ENCODE measurements at places on chromosomes 2 and 18.

- DNase-seq, result no peak
Observed at GRCh38 chr2:202605174-202605573, 29.6 kb upstream of the FAM117B start.

DNA sequence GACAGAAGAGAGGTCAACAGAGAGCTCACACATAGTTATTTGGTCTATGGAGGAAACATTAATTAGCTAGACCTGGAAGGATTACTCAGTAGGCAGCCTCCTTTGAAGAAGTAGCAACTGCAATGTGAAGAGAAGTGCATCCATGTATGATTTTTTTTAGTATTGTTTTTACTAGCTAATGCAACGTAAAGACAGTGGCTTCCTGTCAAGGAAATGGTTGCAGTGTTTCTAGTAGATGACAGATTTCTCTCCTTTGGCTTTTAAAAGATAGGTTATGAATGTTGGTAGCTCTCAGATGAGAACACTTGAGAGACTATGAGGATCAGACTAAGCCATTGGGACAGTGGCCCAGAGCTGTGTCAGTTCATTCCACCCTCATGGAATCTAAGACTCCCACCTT, 175.8 kb downstream of the AGPS start:
- no peak for DNase-seq

DNA sequence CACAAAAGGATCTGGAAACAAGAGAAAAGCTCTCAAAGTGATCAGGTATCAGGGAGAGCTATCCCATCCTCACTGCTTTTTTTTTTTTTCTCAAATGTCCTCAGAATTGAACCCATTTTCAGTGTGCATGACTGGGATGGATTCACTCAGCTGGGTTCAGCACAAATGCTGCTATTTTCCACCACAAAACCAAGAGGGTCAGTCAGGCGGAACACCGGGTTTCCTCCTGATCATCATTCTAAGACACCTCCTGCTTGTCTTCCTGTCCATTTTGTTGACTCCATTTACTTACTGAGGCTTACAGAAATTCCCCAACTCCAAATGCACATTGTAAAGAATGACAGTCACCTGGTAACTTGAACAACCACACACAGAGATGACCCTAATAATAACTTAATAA, 39.9 kb downstream of the CYRIA start:
- DNase-seq, result no peak

- no peak for DNase-seq
Observed at GRCh38 chr18:36083729-36084128, 16.4 kb upstream of the RPRD1A start.

DNA sequence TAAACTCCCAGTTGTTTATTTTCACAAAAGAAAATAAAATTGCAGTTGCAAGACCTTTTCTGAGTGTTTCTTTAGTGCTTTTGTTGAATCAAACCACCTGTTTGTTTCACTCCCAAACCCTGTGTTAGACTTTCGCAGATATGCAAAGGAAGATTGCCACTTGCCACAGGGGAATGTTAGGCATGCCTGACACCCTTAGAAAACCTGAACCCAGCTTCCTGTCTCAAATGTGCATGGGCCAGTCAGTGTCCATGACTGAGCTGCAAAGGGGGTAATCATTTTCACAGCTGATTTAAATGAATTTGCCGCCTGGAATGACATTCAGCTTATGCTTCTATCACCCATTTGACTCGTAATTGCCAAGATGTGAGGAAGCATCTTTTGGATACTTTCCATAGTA, 17.5 kb downstream of the TGOLN2 start:
- DNase-seq, result no peak

- no peak for DNase-seq
Observed at GRCh38 chr2:121272596-121272995, 12.4 kb downstream of the TFCP2L1 start.

DNA sequence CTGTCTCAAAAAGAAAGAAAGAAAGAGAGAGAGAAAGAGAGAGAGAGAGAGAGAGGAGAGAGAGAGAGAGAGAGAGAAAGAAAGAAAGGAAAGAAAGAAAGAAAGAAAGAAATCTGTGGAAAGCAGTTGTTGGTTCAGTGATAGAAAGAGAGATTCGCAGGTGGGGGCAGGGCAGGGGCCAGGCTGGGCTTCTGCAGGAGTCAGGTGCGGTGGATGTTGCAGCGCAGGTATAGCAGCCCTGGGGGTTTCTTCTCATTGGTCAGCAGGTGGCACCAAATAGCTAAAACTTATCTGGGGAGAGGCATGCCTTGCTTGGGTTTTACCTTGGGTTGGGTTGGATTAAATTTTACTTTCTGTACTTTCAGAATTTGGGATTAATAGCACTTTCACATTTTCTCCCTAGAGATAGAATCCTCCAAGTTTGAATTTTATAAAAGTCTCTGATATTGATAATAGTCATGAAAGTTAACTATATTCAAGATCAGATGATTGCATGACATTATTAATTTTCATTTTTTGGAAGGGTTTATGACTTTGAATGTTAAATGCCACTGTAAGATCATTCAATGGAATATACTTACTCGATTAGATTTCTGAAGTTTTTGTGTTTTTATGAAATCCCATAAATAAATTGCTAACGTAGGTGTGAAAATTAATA, 66.6 kb downstream of the SPTBN1 start:
- DNase-seq, result peak; percentile 56

- DNase-seq, result no peak
Observed at GRCh38 chr2:58186501-58186900, 54.6 kb downstream of the FANCL start.

DNA sequence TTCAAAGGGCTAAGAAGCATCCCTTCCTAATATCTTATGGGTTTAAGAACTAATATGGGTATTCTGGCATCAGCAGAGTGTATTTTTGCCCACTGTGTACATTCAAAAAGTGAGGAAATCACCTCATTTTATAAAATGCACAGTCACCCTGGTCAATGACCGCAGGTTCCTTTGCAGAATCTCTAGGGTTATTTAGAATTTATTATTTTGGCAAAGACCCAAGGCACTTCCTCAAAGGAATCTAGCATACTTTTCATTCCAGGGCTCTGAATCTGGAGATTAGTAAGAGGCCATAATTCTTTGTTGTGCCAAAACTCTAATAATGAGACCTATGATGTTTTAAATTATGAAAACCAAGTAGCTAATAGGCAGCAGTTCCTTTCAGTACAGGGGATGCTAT, 27.2 kb upstream of the CDH2 start:
- DNase-seq, result no peak

GRCh38 chr2:236813766-236814165, 244.1 kb downstream of the ACKR3 start:
- DNase-seq, result no peak

- DNase-seq, result no peak
Observed at GRCh38 chr2:11292464-11293255, 51.8 kb downstream of the ROCK2 start.

DNA sequence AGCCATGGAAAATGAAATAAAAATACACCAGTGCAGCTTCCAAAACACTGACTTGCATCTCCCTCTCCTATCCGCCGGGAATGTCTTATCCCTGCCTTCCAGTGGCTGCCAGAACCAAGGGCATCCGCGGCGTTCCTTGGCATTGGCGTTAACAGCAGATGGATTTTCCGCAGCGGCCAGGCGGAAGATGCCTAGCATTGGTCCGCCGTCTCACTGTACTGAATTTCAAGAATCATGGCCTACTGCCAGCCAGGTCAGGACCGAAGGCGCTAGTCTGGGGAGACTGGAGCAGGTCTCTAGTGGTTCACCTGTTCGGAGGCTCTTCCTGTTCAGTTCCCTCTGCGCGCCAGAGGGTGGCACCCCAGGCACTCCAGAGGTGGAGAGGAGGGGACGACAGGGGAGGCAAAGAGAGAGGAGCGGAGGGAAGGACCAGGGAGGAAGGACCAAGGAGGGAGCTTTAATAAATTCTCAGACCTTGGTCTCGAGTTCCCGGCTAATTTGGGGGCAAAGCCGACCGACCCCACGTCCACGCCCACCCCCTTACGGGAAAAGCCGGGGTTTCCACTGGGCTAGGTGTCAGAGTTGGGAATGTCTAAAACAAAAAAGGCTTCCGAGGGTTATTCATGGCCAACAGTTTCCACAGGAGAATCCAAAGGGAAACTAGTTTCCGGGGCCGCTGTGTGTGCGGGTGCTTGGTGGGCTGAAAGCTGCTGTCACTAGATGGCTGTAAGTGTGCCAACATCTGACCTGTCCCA, 3.7 kb upstream of the BCL2L11 start:
- peak; percentile 70 for DNase-seq

DNA sequence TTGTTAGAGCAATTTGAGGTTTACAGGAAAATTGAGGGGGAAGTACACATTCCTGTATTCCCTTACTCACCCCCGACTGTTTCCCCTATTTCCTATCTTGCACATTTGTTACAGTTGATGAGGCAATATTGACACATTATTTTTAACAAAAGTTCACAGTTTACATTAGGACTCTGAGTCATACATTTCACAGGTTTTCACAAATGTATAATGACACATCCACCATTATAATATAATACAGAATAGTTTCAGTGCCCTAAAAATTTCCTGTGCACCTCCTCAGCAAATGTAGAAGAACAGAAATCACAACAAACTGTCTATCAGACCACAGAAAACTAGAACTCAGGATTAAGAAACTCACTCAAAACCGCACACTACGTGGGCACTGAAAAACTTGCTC, 160.6 kb upstream of the RMP24 start:
- no peak for DNase-seq

GRCh38 chr2:104254017-104254416, 599.9 kb upstream of the POU3F3 start:
- no peak for DNase-seq

- no peak for DNase-seq
Observed at GRCh38 chr18:58313491-58314032, 269.5 kb downstream of the NEDD4L start.

GRCh38 chr18:9017167-9017904, 85.2 kb upstream of the NDUFV2 start:
- DNase-seq, result peak; percentile 77

DNA sequence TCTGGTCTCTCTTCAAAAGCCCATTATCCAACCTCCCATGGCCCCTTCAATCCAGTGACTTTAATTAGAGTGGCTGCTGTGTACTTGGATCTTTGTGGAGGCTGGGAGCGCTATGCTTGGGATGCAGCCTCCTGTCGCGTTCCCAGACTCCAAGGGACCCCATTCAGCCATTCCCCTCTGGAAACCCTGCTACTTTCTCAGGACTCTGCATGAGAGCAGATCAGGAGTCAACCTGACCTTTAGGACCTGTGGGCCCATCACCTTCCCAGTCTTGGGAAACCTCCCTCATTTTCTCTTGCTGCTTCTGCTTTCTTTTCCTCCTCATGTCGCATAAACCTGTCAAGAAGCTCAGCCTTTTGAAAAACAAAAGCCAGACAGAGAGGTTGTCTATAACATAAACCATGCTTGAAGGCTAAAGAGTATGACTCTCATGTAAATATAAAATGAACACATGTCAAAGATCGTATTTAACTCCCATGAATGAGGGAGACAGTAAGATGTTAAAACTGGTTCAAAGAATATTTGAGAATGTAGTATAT, 143.1 kb upstream of the PELI1 start:
- no peak for DNase-seq

DNA sequence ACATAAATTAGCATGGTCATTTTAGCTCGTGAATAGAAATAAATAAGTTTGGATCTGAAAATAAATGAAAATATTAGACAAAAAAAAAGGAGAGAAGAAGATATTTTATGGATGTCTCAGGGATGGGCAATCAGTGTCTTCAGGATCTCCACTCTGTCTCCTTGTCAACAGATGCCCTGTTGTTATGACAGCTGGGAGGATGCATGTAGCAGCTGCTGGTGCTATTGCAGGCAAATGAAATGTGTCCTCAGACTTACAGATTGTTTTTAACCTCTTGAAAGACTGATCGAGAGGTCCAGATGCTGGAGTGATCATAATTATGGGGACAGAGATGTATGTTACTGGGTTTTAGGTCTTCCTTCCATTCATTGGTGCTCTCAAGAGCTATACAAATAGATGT, 24.7 kb upstream of the ARL4C start:
- no peak for DNase-seq

GRCh38 chr2:1749489-1750119, 5.3 kb upstream of the PXDN start:
- no peak for DNase-seq

DNA sequence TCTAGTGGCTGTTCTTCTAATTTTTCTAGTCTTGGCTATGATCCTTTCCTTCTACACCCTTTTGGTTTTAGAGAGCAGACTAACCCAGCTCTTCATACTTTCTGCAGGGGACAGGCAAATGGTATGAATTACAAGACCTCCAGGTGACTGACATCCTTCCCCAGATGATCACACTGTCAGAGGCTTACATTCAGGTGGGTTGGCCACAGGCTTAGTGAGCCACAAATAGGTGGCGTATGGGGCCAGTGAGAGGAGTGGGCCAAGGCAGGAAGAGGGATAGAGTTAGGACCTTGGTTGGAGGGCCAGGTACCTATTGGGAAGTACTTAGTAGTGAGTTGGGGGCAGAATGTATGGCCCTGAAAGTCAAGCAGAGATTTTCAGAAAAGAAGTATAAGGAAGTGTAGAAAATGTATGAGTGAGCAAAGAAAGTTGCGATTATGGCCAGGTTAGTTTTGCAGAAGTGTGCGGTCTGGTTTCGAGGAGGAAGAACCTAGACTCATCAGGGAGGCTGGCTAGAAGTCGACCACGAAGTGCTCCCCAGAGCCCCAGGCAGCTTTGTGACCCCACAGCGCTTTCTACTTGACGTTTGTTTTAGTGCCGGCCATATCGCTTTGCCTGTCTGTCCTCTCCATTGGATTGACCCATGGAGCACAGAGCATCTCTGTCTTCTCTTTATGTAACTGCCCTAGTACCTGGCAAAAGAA, 20.0 kb downstream of the SFTPB start:
- DNase-seq, result no peak

DNA sequence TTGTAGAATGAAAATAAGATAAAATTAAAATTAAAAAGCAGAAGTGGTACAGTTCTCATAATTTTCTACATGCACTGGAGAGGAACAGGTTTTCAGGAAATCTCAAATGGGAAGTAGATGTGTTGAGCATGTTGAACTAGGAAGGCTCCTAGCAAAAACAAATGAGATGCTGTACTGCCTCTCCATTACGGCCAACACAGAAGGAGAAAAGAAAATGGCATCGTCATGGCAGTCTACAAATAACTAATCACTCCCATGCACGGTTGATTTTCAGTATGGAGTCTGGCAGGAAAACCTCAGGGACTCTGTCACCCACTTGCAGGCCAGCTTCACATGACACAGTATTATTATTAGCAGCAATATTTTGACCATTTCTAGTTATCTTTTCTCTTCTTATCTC, 278.7 kb downstream of the NRXN1 start:
- DNase-seq, result no peak

GRCh38 chr2:118968961-118969733, 27.2 kb downstream of the MARCO start:
- no peak for DNase-seq

All from stimulated activated naive CD8-positive, alpha-beta T cell treated with anti-CD3 and anti-CD28 coated beads, Interleukin-15, amount 100 ng/mL, for 72 hours (primary cell).